ENCODE measurements at places on chromosomes 16 and 17.

- no peak for DNase-seq
Measured at GRCh38 chr17:49069585-49070273, 62.8 kb upstream of the B4GALNT2 start.

DNA sequence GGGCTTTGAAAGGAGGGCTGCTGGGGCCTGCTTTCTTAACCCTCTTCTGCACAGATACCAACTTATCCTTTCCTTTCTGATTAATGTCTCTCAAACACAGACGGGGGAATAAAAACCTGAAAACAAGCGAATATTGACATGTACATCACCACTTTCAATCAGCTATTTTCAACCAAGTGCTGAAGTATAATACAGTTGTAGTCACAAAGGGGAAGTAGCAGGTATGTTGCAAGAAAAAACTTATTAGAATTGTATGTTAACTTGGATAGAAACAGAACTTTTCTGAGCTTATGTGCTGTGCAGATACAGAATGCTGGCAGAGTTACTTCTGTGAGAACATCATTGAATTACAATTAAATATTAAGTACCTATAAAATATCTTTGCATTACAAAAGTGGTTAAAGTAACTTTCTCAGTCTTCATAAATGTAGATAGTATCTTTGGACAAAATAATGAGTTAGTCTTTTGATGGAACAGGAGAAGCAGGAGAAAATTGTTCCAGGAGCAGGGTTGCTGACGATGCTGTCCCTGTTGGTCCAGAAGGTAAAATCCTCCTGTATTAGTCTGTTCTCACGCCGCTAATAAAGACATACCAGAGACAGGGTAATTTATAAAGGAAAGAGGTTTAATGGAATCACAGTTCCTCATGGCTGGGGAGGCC is 59.5 kb downstream of the RPTOR start:
- no peak for DNase-seq

DNA sequence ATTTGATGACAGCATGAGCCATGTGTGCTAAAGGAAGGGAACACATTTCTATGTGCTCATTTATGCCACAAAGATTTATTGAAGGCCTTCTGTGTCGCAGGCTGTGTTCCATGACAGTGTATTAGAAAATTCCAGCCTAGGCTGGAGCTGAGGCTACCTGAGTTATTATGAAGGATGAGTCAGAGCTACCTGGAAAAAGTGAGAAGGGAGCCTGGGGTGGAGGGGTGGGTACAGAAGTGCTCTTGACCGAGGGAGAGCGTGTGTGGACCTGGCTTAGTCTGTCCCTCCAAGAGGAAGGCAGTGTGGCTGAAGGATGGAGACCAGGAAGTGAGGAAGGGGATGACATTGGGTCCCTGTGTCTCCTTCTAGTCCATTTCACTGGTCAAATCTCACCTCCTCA is 98.3 kb downstream of the N4BP1 start:
- DNase-seq: no peak

DNA sequence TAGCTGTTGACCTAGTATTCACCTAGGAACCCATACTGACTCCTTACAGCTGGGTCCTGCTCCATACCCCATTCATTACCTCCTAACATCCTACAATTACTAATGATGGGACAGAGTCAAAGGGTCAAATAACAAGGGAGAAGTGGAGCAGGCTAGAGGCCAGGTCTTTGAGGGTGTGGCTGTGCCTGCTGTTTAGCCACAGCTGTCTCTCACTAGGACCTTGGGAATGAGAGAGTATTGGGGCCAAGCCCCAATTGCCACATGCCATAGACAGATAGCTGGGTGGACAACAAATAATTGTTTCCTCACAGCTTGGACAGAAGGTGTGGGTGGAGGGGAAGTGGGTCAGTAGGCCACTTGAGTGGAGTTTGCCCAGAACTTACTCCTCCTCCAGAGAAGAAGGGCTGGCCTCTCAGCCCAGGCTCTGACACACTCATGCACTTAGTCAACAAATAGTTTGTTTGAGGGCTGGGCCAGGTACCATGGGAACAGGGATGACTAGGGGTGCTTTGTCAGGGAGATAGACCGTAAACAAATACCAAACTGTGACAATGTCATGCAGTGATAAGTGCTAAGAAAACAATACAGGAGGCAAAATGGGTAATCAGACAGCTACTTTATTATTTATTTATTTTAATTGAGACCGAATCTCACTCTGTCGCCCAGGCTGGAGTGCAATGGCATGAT is 10.2 kb upstream of the CENPT start:
- DNase-seq: no peak

GRCh38 chr16:87582216-87582965 is 19.9 kb upstream of the JPH3 start:
- DNase-seq: peak; percentile 25

DNA sequence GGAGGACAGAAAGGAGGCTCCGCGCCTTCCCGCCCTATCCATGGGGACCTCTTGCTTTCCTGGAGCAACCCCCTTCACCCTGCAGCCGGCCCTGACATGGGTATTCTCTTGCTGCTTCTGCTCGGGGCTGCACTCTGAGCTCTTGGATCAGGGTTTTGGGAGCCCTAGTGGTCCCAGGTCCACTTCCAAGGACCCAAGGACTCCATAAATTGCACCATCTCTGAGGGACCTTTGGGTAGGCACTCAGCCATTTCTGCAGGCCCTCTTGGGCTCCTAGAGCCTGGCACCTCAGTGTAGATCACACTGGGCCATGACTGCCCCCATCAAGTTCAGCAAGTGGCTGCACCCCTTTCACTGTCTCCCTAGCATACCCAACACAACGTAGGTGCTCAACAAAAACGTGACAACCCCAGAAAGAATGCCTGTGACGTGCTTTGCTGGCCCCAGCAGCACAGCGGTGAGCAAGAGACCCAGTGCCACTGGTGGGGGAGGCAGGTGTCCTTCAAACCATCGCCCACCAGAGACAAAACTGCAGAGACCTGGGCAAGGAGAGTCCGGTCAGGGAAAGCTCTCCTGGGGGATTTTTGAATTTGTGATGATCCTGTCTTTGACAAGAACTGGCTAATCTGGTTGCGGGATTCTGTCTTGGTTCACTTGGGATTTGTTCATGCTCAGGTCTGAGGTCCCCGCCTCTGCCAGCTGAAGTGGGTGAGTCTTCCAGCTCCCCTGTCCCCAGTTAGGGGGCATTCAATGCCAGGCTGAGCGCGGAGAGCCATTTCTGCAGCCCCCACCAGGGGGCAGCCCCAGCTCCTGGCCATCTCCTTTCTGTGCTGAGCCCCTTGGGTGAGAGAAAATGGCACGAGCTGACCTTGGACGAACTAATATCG is 2.5 kb upstream of the RAB11FIP4 start:
- DNase-seq: no peak

GRCh38 chr17:2084766-2085647 is 30.1 kb downstream of the HIC1 start:
- DNase-seq: peak; percentile 86

DNA sequence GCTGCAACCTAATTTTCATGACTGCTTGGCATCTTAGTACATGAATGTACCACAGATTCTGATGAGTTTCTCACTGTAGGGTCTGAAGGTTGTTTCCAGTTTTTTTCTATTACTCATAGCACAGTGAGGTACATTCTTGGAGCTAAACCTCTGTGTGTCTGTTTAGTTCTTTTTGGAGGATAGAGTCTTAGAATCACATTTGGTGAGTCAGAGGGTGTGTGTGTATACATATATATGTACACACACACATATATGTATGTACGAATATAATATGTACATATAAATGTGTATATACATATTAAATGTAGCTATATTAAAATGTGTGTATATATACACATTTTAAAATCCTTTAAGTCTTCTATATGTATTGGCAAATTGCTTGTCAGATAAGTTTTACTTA is 72.9 kb downstream of the NTN1 start:
- DNase-seq: no peak

GRCh38 chr16:77834635-77835540 is 46.5 kb downstream of the VAT1L start:
- DNase-seq: peak; percentile 90

DNA sequence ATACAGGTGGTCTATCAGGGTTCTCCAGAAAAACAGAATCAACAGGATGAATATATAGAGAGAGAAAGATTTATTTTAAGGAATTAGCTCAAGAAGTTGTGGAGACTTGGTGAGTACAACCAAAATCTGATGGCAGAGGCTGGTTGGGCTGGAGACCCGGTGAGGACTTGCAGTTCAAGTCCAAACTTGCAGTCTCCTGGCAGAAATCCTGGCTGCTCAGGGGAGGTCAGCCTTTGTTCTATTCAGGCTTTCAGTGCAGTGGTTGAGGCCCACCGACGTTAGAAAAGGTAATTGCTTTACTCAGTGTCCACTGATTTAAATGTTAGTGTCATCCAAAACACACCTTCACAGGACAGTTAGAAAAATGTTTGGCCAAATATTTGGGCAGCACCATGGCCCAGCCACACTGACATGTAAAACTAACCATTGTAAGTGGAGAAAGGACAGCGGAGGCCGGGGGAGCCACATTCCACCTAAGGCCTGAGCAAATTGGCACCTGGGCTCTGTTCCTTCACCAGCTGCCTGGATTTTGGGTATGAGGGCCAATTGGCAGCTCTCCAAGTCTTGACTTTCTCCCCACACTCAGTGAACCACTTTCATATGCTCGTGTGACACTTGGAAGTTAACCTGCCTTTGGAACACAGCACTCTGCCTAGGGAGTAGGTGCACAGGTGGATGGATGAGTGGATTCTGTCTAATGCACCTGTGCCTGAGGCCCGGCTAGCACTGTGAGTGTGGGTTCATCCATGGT is 54.7 kb downstream of the CACNG5 start:
- no peak for DNase-seq

- DNase-seq: no peak
Measured at GRCh38 chr17:14940938-14941265, 324.2 kb downstream of the PMP22 start.

DNA sequence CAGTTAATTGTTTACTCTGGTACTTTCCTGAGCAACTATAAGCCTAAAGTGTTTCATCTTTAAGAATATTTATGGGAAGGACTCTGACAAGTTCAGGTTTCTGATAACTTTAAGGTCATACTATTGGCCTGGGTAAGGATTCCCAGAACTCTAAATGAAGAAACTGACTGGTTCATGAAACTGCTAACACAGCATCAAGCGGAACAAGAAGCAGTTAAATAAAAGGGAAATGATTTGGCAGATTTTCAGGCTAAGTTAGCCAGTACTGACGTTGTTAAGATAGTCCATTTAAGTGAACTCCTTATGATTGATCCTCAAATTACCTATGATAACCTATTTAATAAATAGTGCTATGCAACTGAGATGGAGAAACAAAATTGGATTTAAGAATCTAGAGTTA is 101.6 kb upstream of the CES5A start:
- DNase-seq: no peak

GRCh38 chr16:865026-865425 is 64.5 kb upstream of the GNG13 start:
- DNase-seq: no peak

DNA sequence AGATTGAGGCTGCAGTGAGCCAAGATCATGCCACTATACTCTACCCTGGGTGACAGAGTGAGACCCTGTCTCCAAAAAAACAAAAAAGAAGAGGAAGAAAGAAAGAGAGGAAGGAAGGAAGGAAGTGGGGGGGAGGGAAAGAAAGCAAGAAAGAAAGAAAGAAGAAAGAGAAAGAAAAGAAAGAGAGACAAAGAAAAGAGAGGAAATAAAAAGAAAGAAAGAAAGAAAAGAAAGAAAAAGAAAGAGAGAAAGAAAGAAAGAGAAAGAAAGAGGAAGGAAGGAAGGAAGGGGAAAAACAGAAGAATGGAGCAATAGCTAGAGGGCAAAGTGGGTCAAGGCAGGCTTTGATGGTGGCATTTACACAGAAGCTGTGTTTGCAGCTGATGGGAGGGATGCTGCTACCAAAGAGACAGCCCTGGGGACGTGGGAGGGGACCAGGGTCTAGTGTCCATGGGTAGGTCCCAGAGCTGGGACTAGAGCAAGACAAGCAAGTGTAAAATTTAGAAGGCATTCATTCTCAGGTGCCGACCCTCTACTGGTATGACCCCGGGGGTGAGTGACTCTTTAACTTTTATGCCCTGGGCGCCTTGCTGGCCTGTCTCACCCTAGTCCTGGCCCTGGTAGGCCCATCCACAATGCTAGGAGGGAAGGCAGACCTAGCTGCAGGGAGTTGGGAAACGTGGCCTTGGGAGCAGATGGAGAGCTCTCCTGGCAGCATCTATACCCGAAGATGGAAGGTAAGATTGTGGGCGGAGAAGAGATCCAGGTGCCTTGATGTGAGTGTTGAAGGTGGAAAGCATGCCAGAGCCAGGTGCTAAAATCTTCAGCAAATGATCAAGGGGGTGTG is 2.0 kb upstream of the CES3 start:
- DNase-seq: no peak

DNA sequence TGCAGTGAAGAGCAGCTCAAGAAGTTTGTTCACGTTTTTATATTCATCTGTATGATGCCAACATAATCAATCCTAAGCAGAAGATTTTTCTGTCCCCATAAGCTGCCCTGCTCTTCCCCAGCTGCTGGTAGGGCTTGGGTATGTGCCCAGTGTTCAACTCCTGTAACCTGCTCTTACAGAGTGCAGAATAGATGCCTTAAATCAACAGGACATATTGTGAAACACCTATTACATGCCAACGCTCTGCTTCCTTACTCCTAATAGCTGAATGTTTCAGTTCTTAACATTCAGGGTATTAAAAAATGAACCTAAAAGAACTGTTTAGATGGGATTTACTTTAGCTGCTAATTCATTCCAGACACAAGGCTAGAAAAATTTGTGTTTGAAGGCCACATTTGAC is 190.9 kb downstream of the HS3ST3A1 start:
- DNase-seq: no peak

GRCh38 chr17:50790618-50791017 is 23.3 kb upstream of the ANKRD40CL start:
- no peak for DNase-seq

- DNase-seq: no peak
Measured at GRCh38 chr16:83666449-83666848, 141.3 kb upstream of the HSBP1 start.

- DNase-seq: no peak
Measured at GRCh38 chr16:59341368-59341767, 607.3 kb upstream of the GOT2 start.

DNA sequence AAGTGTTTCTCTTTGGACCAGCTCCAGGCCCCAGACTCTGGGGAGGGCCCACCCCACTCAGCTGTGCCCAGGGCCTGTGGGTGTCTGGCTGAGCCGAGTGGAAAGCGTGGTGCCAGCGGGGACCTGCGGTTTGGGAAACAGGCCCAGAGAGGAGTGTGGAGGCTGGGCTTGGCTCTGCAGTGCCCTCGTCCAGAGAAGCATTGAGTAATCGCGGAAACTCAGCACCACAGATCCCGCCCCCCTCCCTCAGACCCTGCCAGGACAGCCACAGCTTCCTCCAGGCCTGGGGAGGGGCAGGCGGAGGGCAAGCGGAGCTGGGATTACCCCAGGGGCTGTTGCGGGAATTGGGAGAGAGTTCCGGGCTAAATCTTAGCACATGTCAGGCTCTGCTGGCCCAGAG is 14.6 kb upstream of the PITPNA start:
- peak; percentile 65 for DNase-seq

DNA sequence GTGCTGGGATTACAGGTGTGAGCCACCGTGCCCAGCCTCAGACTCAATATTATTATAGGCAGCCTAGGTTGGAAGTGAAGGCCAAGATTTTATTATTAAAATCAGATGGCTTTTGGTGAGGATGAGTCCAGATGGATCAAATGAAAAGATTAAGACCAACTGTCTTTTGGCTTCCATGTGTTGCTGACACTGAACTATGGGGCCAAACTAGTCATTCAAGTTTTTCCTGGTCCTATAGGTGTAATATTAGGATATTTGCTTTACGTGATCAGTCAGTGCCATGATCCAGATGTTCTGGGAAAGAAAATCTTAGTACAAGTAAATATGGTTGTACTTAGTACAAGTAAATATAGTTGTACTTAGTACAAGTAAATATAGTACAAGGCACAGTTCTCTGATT is 140.6 kb downstream of the MAP2K6 start:
- DNase-seq: no peak
